T1000 (cell line): ENCODE measurements at places on chromosomes 6 and 20.

GRCh38 chr6:136582711-136583471 is 32.7 kb upstream of the MAP7 start:
- no peak for DNase-seq

DNA sequence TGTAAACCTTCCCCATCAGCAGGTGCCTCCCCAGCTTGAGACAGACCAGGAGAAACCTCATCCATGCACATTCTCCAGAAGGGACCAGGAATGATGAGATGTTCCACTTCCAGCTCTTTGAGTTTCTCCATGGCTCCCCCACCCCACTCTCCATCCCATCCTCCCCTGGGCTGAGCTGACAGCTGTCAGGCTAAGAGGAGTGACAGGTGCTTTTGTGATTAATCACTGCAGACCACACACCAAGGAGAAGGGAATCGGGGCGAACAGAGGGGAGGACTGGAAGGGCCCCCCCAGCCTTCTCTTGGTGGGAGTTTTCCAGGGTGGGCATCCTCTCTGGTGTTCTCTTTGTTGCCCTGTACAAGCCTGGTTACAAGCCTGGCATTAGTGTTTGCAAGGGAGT is 56.1 kb upstream of the ZFAND3 start:
- no peak for DNase-seq

- DNase-seq = no peak
Measured at GRCh38 chr20:43667341-43668132, 623 bp downstream of the MYBL2 start.

DNA sequence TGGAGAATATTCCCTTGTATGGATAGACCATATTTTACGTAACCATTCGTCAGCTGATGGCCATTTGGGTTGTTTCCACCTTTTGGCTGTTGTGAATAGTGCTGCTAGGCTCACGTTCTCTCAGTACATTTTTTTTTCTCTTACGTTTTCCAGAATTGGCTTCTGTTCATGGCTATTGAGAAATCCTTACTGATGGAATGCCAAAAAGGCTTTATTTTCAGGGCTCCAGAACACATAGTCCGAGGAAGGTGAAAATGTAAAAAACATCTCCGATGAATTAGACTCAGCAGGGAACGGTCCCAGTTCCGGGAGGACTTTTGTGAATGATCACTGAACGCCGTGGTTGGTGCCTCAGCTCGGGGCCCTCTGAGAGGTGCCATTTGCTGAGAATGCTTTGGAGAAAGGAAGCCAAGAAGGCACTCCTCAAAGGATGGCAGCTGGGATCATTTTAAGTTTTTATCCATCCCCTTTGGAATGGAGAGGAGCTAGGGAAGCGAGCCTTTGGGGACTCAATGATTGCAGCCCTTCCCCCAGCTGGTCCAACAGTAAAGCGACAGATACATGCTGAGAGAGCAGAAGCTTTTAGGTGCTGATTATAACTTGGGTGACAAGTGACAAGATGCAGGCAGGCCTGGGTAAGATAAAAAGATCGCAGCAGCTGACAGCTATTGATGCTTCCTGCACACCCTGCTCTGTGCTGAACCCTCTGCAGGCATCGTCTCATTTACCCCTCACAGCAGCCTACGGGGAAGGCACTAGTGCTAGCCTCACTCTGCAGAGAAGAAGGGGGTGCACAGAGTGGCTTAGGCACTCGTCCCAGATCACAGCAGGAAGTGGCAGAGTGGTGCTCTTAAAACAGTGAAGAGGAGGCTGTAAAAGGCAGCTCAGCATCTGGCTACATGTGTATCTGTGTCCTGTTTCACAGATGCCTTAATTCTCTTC is 133.4 kb upstream of the KCNG1 start:
- DNase-seq = no peak

GRCh38 chr6:160303806-160304205 is 44.4 kb upstream of the SLC22A3 start:
- DNase-seq = no peak

DNA sequence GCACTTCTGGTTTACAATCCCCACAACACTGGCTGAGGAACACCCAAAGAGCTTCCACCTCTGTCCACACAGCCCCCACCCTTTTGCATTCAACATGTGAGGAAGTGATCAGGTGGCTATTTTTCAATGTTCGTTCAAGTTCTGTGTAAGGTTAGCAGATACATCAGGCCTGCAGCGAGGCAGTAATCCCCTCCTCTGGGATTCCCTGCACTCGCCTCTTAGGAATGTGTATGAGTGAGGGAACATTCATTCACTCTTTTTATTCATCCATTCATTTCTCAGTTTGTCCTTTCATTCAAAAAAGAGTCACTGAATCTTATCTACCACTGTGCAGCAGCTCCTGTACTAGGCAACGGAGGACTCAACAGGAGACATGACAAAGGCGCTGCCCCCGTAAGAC is 236.4 kb upstream of the PRDM1 start:
- DNase-seq = no peak
